ENCODE measurements at places on chromosomes 7 and 10. TPM values are rescaled to one million over a fixed set of nuclear protein-coding genes. Genes with fewer than 3 reads are reported as not detected.

- no peak for DNase-seq
- H3K4me3 ChIP-seq = no peak overlapping the region
- no peaks in the 10 kb centered on the region for H3K27me3 ChIP-seq
- no peaks in the 10 kb centered on the region for H3K36me3 ChIP-seq
Measured at GRCh38 chr10:58016614-58017013, 251.1 kb downstream of the IPMK start.

DNA sequence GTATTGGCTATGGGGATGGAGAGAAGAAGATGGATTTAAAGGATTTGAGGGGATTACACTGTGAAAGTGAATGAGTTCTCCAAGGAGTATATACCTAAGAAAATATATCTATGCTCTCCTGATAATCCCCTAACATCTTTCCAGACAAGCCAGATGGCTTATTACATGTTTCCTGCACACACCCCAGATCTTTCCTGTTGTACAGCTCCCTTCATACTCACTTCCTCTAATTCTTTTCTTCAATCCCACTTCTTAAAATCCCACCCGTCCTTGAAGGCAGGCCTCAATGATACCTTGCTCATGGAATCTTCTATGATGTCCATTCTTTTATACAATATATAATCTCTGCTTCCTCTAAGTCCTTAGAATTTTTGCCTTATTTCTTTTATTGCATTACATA lies 317.2 kb upstream of the DGKB start:
- no peak for DNase-seq
- H3K27me3 ChIP-seq = no peaks in the 10 kb centered on the region
- H3K4me1 ChIP-seq = no peaks in the 10 kb centered on the region
- H3K4me3 ChIP-seq = no peak overlapping the region

DNA sequence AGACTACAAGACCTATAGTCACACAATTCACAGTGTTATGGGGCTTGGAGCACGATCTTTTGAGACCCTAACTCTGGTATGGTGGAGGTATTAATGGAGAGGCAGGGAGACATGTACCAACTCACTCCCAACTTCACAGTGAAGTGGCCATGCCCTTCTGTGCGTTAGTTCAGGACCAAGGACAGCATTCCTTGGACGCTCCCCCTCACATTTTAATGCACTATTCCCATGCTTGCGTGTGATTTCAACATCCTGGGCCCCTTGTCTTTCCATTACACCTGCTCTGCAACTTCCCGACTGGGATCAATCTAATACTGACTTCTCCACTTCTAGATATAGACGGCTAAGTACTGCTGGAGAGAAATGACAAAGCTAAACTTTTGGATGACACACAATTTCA lies 72.7 kb downstream of the PLCE1 start:
- no peaks in the 10 kb centered on the region for H3K4me1 ChIP-seq
- H3K36me3 ChIP-seq = no peaks in the 10 kb centered on the region
- no peak for DNase-seq
- no peak overlapping the region for H3K27ac ChIP-seq
- no peak overlapping the region for H3K4me3 ChIP-seq

- no peaks in the 10 kb centered on the region for H3K4me1 ChIP-seq
- no peak overlapping the region for H3K27ac ChIP-seq
- H3K36me3 ChIP-seq = no peaks in the 10 kb centered on the region
Measured at GRCh38 chr7:144713850-144714249, 122.0 kb downstream of the TPK1 start.

DNA sequence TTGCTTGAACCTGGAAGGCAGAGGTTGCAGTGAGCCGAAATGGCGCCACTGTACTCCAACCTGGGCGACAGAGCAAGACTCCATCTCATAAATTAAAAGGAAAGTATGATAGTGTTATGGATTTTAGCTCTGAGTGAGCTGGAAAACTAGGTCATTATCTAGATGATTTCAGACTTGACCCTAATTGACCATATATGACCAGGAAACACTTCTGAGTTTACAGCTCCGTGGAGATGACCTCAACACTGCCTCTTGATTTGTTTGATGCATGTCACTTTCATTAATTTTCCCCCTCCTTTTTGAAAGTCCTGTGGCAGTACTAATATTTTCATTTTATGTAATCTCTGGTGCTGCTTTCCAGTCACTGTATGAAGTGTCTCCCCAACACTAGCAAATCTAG lies 7.8 kb upstream of the SEC61A2 start:
- no peaks in the 10 kb centered on the region for H3K4me1 ChIP-seq
- no peaks in the 10 kb centered on the region for H3K27me3 ChIP-seq
- H3K4me3 ChIP-seq = no peak overlapping the region
- DNase-seq = no peak
- peaks cover 55% of the 10 kb centered on the region for H3K36me3 ChIP-seq

Gene PMPCB
- total RNA-seq = 69.5 TPM

Data from spinal cord (tissue), 10 donors.